ENCODE measurements at places on chromosomes 6 and 20.

DNA sequence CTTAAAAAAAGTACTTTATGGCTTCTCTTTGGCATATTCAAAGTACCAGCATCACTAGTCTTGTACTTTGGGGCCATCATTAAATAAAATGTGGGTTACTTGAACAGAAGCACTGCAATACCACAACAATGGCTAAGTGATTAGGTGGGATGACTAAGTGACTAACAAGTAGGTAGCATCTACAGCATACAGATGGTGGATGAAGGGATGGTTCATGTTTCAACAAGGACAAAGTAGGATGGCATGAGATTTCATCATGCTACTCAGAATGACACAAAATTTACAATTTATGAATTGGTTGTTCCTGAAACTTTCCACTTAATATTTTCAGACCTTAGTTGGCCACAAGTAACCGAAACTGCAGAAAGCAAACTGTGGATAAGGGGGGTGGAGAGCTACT, 7.7 kb downstream of the MPC1 start:
- no peak for DNase-seq

DNA sequence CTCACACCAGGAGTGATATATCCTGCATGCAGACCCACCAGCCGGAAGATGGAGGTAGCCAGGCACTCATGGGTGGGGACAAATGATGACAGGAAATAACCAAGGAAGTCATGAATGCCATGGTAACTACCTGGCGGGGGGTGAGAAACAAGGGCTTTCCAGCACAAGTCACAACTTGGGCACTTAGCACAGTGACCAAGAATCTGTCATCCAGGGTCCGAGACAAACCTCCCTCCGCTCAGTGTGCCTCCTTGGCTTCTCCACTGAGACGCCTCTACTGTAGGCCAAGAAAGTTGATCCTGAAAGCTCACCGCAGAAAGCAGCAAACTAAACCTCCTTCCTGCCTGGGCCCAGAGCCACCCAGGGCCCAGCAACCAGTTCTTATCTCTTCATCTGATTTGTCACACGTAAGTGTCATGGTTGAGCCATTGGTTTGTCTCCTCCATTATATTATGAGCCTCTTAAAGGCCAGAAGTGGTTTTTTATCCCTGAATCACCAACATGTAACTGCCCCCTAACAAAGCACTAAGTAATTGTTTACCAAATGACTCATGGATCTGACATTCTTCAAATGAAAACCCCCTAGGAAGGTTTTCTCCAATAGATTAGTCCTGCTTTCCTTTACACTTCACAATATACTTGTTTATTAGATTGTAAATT, 84.3 kb upstream of the TAB2 start:
- peak; percentile 92 for DNase-seq

- DNase-seq = no peak
Observed at GRCh38 chr6:56003616-56004015, 128.2 kb upstream of the BMP5 start.

DNA sequence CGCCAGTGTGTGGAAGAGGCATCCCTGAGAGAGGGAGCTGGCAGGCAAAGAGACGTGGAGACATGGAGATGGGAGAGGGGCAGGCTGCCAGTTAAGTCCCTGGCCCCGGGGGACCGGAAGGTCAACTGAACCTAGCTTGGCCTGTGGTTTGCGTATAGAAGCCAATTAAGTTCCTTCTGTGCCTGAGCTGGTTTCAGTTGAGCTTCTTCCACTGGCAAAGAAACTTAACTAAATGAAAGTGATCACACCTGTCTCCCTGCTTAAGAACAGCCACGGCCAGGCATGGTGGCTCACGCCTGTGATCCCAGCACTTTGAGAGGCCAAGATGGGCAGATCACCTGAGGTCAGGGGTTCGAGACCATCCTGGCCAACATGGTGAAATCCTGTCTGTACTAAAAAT, 26.7 kb upstream of the NNAT start:
- no peak for DNase-seq

GRCh38 chr6:167824591-167825331, 1.9 kb upstream of the AFDN start:
- DNase-seq = no peak
